ENCODE measurements at places on chromosomes 13 and 19. TPM values are rescaled to one million over a fixed set of nuclear protein-coding genes. Genes with fewer than 3 reads are reported as not detected.

SIGLEC9 gene
- total RNA-seq: not detected

C1QTNF9 gene
- total RNA-seq: not detected

C19orf18 gene
- total RNA-seq: not detected

HRC gene
- not detected for total RNA-seq

TBXA2R gene
- 1.2 TPM for total RNA-seq

NLRP11 gene
- total RNA-seq: 0.07 TPM

CEACAM6 gene
- 20.6 TPM for total RNA-seq

EXOC3L2 gene
- total RNA-seq: 1.7 TPM

LIN7B gene
- 7.1 TPM for total RNA-seq

MBD3L2 gene
- not detected for total RNA-seq

LRRC8E gene
- total RNA-seq: 5.1 TPM

OR7A5 gene
- total RNA-seq: not detected

ZNF486 gene
- total RNA-seq: not detected

C3 gene
- total RNA-seq: 50.4 TPM

FLT1 gene
- total RNA-seq: not detected

APOC1 gene
- 124 TPM for total RNA-seq

CCNE1 gene
- total RNA-seq: 23.6 TPM

TMEM143 gene
- 5.6 TPM for total RNA-seq

CYP2B6 gene
- not detected for total RNA-seq

RDH13 gene
- total RNA-seq: 20.6 TPM

APOC4 gene
- not detected for total RNA-seq

DMKN gene
- 40.9 TPM for total RNA-seq

FCER2 gene
- not detected for total RNA-seq

VSTM2B gene
- total RNA-seq: not detected

COMP gene
- total RNA-seq: 0.16 TPM

ETHE1 gene
- total RNA-seq: 48.5 TPM

GNA15 gene
- total RNA-seq: not detected

KLK14 gene
- total RNA-seq: 0.71 TPM

FXYD1 gene
- total RNA-seq: not detected

CIRBP gene
- total RNA-seq: 89.3 TPM

ADGRE2 gene
- 0.70 TPM for total RNA-seq

C19orf81 gene
- total RNA-seq: 4.3 TPM

ZSCAN4 gene
- total RNA-seq: not detected

ZNF17 gene
- 4.9 TPM for total RNA-seq

LRRC4B gene
- 0.97 TPM for total RNA-seq

ZNF625 gene
- total RNA-seq: not detected

XRCC1 gene
- total RNA-seq: 28.2 TPM

ERICH4 gene
- total RNA-seq: not detected

GPR18 gene
- total RNA-seq: not detected

GRK1 gene
- total RNA-seq: not detected

ACP7 gene
- 0.06 TPM for total RNA-seq

COX7A1 gene
- not detected for total RNA-seq

ZNF69 gene
- not detected for total RNA-seq

RNF17 gene
- not detected for total RNA-seq

KIR2DL3 gene
- total RNA-seq: not detected

KLF16 gene
- 24.8 TPM for total RNA-seq

IGFL1 gene
- total RNA-seq: 2.0 TPM

SLC1A6 gene
- not detected for total RNA-seq

KASH5 gene
- total RNA-seq: not detected

CCNA1 gene
- 0.54 TPM for total RNA-seq

YJEFN3 gene
- total RNA-seq: 2.2 TPM

SH2D3A gene
- total RNA-seq: 19.4 TPM

CA11 gene
- 12.7 TPM for total RNA-seq
